SJCRH30 (cell line): ENCODE measurements at places on chromosomes 6 and 20. TPM values are rescaled to one million over a fixed set of nuclear protein-coding genes. Genes with fewer than 3 reads are reported as not detected.

The IP6K3 gene
- total RNA-seq, result 10.3 and 11.2 TPM in 2 replicates

The CAPN11 gene
- total RNA-seq, result 0.20 and 0.97 TPM in 2 replicates

- DNase-seq, result no peak
Observed at GRCh38 chr6:108464418-108465097, 96.2 kb upstream of the FOXO3 start.

- DNase-seq, result no peak
Observed at GRCh38 chr6:3640868-3641267, 110.6 kb downstream of the PXDC1 start.

DNA sequence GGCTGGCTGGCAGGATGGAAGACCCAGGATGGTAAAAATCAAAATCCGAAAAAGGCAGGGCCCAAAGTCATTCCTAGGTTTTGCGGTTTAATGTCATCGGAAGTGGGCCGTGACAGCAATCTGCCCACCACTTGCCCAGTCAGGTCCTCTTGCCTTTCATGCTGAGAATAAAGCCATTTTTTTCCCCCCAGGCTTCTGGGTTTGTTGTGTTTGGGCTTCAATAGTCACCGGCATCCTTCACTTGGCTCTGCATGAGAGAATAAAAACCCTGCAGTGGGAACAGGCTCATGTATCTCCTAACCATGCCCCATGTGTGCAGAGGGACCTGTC is 56.1 kb downstream of the MEP1A start:
- DNase-seq, result no peak
